Stimulated activated CD8-positive, alpha-beta memory T cell treated with anti-CD3 and anti-CD28 coated beads, Interleukin-4, amount 100 ng/mL, for 24 hours (primary cell): ENCODE measurements at places on chromosomes 7 and 10.

- no peak for DNase-seq
Observed at GRCh38 chr10:131644864-131645658, 255.7 kb upstream of the PPP2R2D start.

GRCh38 chr7:158204453-158204852, 383.2 kb downstream of the PTPRN2 start:
- DNase-seq: no peak

DNA sequence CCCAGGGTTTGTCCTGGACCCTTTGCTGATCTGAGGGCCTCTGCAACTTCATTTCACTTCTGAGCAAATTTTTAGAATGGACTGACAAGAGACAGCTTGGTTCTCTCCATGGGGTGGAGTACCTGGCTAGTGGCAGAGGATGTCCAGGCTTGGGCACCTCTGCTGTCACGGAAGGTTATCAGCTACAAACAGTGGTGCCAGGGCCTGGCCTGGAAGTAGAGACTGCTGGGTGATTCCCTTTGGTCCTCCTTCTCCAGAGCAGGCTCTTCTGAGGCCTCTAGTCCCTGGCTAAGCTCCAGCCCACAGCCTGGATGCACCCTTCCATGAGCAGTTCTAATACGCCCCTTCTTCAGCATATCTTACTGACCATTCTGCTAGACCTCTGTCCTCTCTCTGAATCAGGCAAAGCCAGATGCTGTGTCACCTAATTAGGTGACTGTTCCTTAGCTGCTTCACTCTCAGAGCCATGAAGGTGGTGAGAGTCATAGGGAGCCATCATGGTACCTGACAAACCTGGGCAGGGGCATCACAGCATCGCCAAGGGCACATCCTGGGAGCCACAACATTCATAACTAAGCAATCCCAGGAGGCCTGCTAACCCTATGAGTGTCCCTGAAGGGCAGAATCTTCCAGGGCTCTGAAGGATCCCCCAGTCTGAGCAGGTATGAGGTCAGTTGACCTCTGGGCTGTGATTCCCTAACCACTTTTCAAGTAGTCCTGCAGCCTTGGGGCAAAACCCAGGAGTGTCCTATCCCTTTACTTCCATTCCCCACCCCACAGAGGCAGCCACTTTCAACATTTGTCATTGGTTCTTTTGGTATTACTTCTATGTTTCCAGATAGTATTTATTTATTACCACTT, 4.0 kb downstream of the ARHGAP22 start:
- no peak for DNase-seq

- no peak for DNase-seq
Observed at GRCh38 chr10:86305521-86305920, 61.1 kb downstream of the GRID1 start.

DNA sequence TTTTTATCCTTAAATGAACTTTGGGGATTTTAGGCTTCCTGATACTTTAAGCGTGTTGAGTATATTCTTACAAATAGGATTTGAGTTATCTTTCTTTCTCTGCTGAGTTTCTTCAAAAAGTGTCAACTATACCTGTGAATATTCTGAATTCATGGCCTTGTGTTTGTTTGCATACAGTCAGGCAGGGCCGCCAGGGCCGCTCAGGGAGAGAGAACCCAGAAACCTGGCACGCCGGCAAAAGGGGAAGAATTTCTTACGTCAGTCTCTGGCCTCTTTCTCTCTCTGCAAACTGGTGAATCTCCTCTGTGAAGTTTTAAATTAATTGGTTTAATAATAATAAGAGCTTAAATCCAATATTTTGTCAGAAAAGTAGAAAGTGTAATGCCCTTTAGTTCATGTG, 29.3 kb upstream of the BNIP3 start:
- DNase-seq: no peak

GRCh38 chr10:132270721-132271457, 36.9 kb downstream of the STK32C start:
- no peak for DNase-seq

- no peak for DNase-seq
Observed at GRCh38 chr7:77649716-77650349, 46.4 kb upstream of the RSBN1L start.

GRCh38 chr10:52900593-52900992, 128.0 kb upstream of the MBL2 start:
- DNase-seq: no peak

GRCh38 chr7:128738570-128739047, 550 bp upstream of the CALU start:
- DNase-seq: no peak

DNA sequence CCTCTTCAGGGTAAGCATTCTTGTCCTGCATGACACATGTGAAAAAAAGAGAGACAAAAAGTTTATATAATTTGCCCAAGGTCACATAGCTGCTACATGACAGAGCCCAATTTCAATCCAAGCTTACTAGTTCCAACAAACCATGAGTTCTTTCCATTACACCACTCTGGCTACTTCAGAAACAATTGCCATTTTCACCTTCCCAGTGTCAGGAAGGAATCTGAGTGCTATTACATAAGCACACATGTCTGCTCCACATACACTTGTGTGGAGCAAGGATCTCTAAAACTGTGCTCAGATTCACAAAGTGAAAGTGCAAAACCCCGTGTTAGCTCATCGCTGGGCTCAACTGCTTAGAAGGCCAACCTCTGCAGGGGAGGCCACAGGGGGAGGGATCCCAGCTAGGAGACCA, 356.2 kb upstream of the NFE2L3 start:
- no peak for DNase-seq

DNA sequence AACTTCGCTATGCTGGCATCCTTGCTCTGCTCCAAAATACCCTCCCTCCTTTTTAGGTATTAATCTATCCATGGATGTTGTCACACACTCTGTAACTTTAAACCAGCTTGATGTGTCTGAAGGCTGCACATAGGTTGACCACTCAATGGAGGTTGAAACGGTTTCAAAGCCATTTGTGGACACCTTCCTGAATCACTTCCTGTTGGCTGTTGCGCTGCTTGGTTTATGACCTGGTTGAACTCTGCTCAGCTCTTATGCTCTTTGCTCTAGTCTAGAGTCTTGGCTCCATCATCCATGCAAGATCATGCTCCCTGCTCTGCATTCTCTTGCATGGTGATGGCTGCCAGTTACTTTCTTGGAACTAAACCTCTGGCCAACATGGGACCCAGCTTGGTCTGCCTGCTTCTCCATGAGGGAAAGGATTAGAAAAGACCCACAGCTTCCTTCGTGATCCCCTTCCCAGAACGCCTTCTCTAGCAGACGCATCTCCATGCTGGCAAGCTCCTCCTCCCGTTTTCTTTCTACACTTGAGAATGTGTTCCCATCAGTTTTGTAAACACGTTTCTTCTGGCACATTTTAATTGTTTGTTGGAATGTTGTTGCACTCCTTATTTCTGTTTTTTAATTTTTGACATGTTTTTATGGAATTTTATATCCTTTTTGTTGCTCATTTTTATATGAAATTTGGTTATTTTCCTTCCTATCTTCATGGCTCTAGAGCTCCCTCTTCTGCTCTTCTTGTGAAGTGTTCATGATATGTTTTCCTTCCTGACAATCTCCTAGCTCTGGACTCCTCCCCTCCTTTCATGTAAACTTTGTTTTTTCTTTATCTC, 149.8 kb downstream of the XPNPEP1 start:
- DNase-seq: no peak

DNA sequence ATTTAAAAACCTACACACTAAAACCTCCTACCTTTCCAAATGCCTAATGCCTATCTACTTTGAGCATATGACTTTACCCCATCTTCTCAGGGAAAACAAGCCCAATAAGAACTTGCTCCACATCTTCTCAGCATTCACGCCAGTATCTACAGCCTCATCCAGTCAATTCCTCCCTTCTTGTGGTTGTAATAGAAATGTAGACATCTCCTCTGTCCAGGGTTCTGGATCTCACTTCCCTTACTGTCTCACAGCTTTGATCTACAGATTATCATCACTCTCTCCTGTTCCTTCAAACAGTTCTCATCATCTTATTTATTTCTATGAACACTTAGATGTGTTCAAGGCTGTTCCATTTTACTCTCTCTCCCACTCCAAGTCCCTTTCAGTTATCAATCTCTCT, 70.4 kb upstream of the NOBOX start:
- no peak for DNase-seq

- DNase-seq: no peak
Observed at GRCh38 chr7:70602117-70602516, 529.8 kb upstream of the GALNT17 start.

GRCh38 chr7:158934628-158935027, 78.3 kb downstream of the DYNC2I1 start:
- no peak for DNase-seq

DNA sequence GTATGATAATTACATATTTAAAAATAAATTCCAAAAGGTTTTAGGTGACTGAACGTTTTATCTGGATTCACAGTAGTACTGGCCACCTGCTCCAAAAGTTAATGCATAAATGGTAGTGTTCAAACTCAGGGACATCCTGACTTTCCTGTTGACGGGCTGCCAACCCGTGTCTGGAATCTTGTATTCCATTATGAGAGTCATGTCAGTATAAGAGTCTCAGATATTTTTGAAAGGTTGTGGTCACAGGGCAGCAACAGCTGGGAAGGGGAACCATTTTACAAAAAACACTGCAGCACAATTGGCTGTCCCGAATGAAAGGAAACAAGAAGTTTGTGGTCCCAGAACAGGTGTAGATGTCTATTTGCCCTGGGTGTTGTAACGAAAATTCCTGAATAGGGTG, 2.8 kb downstream of the TDRD1 start:
- no peak for DNase-seq

GRCh38 chr10:128286762-128287500, 160.7 kb upstream of the MKI67 start:
- DNase-seq: no peak

DNA sequence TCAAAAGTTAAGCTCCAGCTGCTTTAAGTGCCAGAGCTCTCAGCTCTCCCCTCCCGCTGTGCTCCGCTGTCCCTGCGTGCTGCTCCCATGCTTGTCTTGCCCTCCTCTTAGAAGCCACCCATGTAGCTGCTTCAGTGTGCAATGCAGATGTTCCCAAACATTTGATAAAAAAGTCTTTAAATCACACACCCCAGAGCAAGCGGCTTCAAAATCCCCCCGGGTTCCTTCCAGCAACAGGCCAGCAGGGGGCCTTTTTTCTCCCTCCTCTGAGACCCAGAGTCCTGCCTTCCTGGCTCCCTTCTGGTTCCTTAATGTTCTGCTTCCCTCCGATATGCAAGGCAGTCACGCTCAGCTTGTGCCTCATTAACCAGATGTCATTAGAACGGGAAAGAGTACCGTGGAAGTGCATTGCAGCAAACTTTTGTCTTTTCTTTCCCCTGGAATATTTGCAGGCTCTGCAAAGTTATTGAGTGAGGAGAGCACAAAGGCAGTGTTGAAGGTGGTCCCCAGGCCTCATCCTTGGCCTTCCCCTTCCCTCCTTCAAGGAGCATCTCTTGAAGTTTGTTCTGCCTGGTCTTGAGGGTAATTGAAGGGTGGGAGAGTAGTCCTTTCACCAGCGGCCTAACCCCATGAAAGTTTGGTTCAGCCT, 25.5 kb downstream of the LDB3 start:
- DNase-seq: peak; percentile 10

DNA sequence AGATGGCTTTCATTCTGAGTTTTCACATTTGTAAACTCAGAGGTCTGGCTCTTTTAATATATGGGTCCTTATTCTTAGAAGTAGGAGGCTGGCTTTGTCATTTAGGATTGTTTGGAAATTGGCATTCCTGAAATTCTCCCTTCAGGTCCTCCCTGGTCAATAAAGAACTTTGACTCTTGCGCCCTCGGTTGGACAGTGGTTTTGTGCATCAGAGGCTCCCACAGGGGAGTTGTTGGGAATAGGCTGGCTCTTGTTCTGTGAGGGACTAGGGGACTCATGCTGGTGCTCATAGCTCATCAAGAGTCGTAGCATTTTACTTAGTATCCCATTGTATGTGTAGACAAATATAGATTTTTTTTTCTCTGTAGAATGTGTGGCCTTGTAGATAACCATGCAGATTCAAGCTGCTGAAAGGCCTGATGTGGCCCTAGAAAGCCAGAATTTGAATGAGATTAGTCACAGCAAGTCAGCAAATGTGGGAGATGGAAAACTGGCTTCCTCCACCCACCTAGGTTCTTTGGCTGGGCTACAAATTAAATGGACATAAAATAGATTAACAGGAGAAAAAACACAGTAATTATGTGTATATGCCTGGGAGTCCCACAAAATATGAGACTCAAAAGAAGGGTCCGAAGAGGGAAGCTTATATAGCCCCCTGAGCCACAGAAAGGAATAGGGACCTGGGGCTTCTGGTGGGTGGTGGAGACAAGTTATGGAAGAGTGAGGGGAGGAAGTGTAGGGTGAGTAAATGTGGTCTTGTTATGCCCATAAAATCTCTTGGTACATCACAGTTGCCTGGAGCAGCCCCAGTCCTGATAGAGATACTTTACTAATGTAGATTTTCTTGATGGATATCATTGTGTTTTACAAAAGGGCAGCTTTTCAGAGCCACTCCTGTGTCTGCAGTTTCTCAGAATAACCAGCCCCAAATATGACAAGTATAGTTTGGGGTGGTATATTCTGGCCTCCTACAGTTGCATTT, 94.6 kb upstream of the BTBD16 start:
- DNase-seq: no peak

- DNase-seq: no peak
Observed at GRCh38 chr10:32141018-32141807, 85.0 kb upstream of the KIF5B start.

DNA sequence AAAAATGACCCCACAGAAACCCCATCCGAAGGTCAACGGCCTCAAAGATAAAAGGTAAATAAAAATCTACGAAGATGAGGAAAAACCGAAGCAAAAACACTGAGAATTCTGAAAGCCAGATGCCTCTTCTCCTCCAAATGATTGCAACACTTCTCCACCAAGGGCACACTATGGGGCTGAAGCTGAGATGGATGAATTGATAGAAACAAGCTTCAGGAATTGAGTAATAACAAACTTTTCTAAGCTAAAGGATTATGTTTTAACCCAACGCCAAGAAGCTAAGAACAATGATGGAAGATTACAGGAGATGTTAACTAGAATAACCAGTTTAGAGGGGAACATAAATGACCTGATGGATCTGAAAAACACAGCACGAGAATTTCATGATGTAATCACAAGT, 127.8 kb downstream of the MACC1 start:
- no peak for DNase-seq

DNA sequence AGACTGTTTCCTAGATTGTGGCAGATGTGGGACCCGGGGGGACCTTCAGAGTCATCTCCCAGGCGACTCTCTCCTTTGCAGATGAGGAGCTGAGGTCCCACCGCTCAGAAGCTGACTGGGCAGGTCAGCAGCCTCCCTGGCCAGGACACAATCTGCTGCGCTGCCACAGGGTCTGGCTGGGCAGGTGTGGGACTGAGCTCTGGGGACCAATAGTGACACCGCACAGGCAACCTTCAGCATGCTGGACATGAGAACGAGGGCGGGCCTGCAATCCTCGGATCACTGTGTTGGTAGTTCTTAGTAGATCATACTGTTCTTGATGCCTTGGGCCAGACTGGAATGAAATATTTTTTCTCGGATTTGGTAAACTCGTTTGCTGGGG, 20.5 kb upstream of the CRYGN start:
- no peak for DNase-seq

DNA sequence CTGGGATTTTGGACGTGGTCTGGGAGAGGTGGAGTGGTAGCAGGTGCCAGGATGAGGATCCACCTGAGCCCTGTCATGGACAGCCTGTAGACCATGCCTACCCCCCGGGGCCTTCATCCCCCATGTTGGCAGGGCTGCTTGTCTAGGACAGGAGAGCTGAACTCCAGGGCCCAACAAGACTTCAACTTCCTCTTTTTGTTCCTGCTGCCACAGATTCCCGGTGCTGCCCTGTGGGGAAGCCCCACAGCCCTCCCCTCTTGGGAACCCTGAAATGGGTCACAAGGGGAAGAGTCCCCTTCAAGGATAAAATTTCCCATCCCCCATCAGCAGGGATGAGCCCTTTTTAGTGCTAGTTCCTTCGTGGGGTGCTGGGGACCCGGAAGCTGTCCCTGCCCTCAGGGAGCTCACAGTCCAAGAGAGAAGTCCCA, 1.3 kb upstream of the CUEDC2 start:
- DNase-seq: no peak
